Renal cortex interstitium (tissue), 15 donors: ENCODE measurements at places on chromosomes 7 and 10. TPM values are rescaled to one million over a fixed set of nuclear protein-coding genes. Genes with fewer than 3 reads are reported as not detected.

The DGKI gene
- 2.2 TPM for polyA plus RNA-seq

GRCh38 chr7:66575398-66575797 is 53.3 kb upstream of the KCTD7 start:
- no peak for DNase-seq

DNA sequence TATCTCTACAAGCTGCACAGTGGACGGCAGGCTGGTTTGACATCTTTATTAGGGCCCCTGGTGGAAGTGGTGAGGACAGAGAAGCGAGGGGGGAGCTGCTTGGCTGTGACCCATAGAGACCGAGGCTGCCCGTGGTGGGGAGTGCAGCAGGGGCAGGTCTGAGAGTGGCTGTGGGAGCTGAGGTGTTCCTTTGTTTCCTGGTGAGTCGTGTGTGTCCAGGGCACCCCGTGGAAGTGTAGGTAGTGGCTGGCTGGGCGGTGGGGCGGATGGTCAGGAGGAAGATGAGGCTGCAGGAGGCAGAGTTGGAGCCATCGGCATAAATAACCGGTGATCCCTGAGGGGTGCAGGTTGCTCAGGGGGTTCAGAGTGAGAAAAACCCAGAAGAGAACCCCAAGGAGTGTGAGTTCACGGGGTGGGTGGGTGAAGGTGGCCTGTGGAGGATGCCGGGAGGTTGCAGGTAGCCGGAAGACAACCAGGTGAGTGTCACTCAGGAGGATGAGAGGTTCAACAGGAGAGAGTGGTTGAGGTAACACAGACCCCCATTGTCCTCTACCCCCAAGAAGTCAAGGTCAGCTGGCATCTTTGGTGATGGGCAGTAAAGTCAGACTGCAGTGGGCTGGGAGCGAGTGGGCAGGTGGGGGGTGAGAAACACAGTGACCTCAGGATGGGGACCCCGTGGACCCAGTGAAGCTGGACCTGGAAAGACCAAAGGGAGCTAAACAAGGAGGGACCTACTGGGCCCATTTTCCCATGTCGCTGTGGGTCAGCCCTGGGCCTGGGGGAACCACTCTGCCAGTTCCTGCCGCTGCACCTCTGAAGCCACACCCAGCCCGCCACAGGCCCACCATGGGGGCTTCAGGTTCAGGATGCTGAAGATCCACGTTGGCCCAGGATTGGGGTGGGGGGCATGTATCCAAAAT is 7.8 kb downstream of the ATP6V0E2 start:
- no peak for DNase-seq

- no peak for DNase-seq
Measured at GRCh38 chr10:122571892-122572291, 11.3 kb downstream of the DMBT1 start.

GRCh38 chr10:103759100-103759781 is 96.1 kb downstream of the SH3PXD2A start:
- DNase-seq, result no peak
